Pancreas (tissue), 10 donors: ENCODE measurements at places on chromosomes 11 and 22. TPM values are rescaled to one million over a fixed set of nuclear protein-coding genes. Genes with fewer than 3 reads are reported as not detected.

- no peaks in the 10 kb centered on the region for H3K27me3 ChIP-seq
- H3K27ac ChIP-seq, result no peak overlapping the region
- H3K4me3 ChIP-seq, result no peak overlapping the region
- no peaks in the 10 kb centered on the region for H3K36me3 ChIP-seq
- no peak for DNase-seq
- H3K4me1 ChIP-seq, result no peaks in the 10 kb centered on the region
These were observed 195.2 kb downstream of the TRIM29 start for GRCh38 chr11:119942583-119943297.

SCUBE2 gene
- total RNA-seq, result 8.1 TPM

INPP5J gene
- 12.7 TPM for total RNA-seq

DNA sequence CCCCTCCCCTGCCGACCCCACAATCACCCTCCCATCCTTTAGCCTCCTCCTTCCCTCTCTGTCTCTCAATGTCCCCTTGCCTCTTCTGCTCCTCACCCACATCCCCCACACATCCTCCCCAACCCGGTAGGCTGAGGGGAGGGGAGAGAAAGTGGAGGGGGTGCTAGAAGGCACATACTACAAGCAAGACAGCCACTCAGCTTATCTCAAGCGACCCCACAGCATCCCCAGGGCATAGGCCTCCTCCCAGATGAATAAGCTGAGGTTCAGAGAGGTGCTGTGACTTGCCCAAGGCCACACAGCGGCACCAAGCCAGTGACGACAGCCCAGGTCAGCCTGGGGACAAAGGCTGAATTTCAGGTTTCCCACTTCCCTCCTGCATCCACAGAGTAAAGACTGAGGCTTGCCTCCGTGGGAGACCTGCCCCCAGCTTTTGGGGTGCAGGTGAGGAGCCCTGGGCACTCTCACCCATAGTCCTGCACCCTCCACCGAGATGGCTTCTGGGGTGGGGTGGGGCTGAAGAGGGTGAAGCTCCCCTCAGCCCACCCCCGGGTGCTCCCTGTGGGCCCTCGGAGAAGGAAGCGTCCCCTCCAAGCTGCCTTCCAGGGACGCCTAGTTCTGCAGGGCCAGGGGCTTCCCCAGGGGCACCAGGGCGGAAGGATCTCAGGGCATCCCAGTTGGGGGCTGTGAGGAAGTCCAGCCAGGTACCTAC, 511 bp downstream of the RAC2 start:
- no peak overlapping the region for H3K27ac ChIP-seq
- no peaks in the 10 kb centered on the region for H3K36me3 ChIP-seq

- no peaks in the 10 kb centered on the region for H3K36me3 ChIP-seq
- no peaks in the 10 kb centered on the region for H3K4me1 ChIP-seq
- H3K4me3 ChIP-seq, result no peak overlapping the region
- H3K27me3 ChIP-seq, result no peaks in the 10 kb centered on the region
- no peak for DNase-seq
These were observed 609.9 kb downstream of the BUD13 start for GRCh38 chr11:116162886-116163230.

DNA sequence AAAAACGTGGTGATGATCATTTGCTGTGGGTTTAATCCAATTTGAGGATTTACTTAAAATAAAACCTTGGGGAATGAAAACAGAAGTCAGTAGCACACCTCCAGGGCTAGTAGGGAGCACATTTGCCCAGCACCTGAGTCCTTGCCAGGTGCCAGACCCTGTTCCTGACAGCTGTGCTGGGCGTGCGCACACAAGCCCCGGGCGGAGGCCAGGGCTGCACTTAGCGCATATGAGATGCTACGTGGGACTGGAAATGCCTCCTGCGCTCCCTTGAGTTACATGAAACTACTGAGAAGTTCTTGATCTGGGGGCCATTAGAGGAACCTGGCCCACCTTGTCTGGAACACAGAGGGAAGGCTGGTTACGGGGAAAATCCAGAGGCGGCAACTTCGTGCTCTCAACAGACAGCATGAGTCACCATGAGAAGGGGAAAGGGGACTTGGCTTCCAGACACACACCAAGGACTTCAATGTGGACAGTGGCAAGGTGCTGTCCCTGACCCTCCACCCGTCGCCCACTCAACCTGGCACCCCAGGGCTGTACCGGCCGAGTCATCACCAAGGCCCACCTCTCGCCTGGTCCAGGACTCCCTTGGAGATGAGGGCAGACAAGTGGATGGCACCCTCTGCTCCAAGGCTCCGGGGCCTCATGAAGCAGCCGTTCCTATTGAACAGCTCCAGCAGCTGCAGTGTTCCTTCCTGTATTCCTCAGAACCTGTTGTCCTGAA, 1468.6 kb downstream of the BRD1 start:
- H3K36me3 ChIP-seq, result no peaks in the 10 kb centered on the region
- H3K27me3 ChIP-seq, result peaks cover 9% of the 10 kb centered on the region
- H3K4me1 ChIP-seq, result no peaks in the 10 kb centered on the region
- DNase-seq, result no peak
- no peak overlapping the region for H3K4me3 ChIP-seq
- no peak overlapping the region for H3K27ac ChIP-seq

DNA sequence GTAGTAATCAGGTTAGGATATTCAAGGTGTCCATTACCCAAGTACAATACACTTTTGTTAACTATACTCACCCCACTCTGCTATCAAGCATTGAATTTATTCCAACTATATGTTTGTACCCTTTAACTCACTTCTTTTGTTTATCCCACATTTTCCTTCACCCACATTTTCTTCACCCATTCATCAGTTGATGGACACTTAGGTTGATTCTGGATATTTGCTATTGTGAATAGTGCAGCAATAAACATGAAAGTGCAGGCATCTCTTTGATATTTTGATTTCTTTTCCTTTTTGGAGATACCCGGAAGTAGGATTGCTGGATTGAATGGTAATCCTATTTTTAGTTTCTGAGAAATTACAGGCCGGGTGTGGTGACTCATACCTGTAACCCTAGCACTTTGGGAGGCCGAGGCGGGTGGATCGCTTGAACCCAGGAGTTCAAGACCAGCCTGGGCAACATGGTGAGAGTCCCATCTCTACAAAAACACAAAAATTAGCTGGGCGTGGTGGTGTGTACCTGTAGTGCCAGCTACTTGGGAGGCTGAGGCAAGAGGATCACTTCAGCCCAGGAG, 6.5 kb downstream of the TMEM25 start:
- no peak overlapping the region for H3K4me3 ChIP-seq
- no peaks in the 10 kb centered on the region for H3K36me3 ChIP-seq
- H3K27ac ChIP-seq, result no peak overlapping the region
- no peak for DNase-seq
- no peaks in the 10 kb centered on the region for H3K4me1 ChIP-seq

DNA sequence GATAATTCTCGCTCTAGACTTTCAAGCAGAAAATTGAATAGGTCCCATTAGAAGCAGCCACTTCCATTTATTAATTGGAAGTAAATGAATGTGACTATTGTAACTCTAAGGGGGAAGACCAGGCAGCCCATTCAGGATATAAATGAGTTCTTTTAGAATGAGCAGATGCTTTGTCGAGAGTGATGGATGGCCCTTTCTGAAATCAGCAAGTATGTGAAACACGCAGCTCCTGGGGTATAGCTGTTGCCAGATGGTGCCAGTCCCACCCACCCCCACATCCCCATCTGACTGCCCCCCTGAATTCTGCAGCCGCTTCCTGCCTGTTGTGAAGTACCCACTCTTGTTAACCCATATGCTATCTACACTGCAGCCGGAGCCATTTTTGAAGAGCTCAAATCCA, 3.7 kb downstream of the SLC15A3 start:
- no peak overlapping the region for H3K27ac ChIP-seq
- no peaks in the 10 kb centered on the region for H3K36me3 ChIP-seq
- no peaks in the 10 kb centered on the region for H3K27me3 ChIP-seq
- H3K4me1 ChIP-seq, result no peaks in the 10 kb centered on the region

GRCh38 chr11:113351480-113351879, 36.1 kb upstream of the ANKK1 start:
- H3K27ac ChIP-seq, result no peak overlapping the region
- no peaks in the 10 kb centered on the region for H3K36me3 ChIP-seq
- H3K4me3 ChIP-seq, result no peak overlapping the region
- H3K27me3 ChIP-seq, result no peaks in the 10 kb centered on the region

DYNC2H1 gene
- 6.6 TPM for total RNA-seq

GRCh38 chr11:14676068-14676467, 32.5 kb downstream of the PDE3B start:
- H3K27me3 ChIP-seq, result no peaks in the 10 kb centered on the region
- no peak overlapping the region for H3K27ac ChIP-seq
- no peaks in the 10 kb centered on the region for H3K4me1 ChIP-seq
- no peak overlapping the region for H3K4me3 ChIP-seq
- no peaks in the 10 kb centered on the region for H3K36me3 ChIP-seq
- DNase-seq, result no peak
